ENCODE measurements at places on chromosomes 3 and 15. TPM values are rescaled to one million over a fixed set of nuclear protein-coding genes. Genes with fewer than 3 reads are reported as not detected.
A peak's percentile ranks its signal among the peaks of the same experiment; 100 is the strongest.

- no peaks in the 10 kb centered on the region for H3K36me3 ChIP-seq
- no peaks in the 10 kb centered on the region for H3K4me1 ChIP-seq
- H3K4me3 ChIP-seq = no peak overlapping the region
- H3K27me3 ChIP-seq = no peaks in the 10 kb centered on the region
- DNase-seq = no peak
Measured at GRCh38 chr3:142053835-142054234, 95.5 kb downstream of the TFDP2 start.

- H3K27me3 ChIP-seq = no peaks in the 10 kb centered on the region
- H3K4me1 ChIP-seq = no peaks in the 10 kb centered on the region
- no peaks in the 10 kb centered on the region for H3K36me3 ChIP-seq
- H3K27ac ChIP-seq = no peak overlapping the region
- H3K4me3 ChIP-seq = no peak overlapping the region
Measured at GRCh38 chr15:72284781-72285180, 12.4 kb upstream of the PARP6 start.

DNA sequence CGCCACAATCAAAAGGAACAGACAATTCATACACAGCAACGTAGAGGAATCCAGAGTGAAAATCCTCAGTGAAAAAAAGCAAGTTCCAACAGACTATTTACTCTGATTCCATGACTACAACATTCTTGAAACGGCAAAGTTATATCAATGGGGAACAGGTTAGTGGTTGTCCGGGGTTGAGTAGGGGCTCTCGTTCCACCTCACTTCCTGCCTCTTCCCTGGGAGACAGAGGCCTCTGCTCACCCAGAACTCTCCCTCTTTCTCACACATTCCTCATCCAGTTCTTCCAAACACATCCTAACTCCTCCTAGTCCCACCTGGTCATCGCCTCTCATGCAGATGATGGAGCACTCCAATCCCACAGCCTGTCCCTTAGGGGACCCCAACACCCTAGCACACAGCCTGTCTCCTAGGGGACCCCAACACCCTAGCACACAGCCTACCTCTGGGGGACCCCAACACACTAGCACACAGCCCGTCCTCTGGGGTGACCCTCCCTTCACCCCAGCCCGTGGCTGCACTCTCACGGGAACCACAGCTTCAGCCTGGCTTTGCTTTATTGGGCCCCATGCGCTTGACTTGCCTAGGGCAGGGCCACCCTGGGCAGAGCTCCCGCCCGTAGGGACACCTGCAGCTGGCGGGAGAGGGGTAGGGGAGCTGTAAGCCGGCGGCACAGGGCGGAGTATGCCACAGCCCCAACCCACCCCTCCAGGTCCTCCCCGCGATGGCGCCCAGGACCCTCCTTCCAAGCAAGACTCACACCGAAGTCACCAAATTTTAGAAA lies 5.2 kb downstream of the OCA2 start:
- DNase-seq = no peak
- no peaks in the 10 kb centered on the region for H3K27me3 ChIP-seq
- H3K36me3 ChIP-seq = no peaks in the 10 kb centered on the region
- H3K4me3 ChIP-seq = peak overlapping the region; percentile 60
- peak overlapping the region; percentile 96 for H3K27ac ChIP-seq

DNA sequence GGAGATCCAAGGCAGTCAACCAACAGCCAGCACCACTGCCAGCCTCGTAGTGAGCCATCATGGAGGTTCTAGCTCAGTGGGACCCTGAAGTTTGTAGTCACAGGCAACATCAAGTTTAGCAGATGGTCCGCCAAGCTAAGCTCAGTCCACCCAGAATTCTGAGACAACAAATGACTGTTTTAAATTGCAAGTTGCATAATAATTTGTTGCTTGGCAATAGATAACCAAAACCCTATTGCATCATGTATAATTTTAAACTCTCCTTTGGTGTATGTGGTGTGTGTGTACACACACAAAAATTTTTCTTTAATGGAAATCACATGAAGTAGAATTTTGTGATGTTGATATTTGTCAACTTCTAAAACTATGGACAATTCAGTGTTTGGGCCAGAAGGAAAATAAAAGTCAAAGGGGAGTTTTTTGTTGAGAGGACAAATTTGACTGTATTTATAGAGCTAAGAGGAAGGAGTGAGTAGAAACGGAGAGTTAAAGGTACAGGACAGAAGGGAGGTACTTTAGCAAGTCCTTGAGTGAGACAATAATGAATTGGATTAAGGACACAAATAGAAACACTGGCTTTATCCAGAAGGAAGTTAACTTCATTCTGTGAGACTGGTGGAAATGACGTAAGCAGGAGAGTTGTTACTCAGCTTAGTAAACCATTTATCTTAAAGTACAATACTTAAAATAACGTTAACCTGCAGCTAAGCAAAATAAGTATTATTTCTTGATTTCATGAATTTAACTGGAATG lies 83.6 kb downstream of the NCEH1 start:
- no peaks in the 10 kb centered on the region for H3K4me1 ChIP-seq
- no peak for DNase-seq
- H3K4me3 ChIP-seq = no peak overlapping the region
- H3K27me3 ChIP-seq = no peaks in the 10 kb centered on the region

DNA sequence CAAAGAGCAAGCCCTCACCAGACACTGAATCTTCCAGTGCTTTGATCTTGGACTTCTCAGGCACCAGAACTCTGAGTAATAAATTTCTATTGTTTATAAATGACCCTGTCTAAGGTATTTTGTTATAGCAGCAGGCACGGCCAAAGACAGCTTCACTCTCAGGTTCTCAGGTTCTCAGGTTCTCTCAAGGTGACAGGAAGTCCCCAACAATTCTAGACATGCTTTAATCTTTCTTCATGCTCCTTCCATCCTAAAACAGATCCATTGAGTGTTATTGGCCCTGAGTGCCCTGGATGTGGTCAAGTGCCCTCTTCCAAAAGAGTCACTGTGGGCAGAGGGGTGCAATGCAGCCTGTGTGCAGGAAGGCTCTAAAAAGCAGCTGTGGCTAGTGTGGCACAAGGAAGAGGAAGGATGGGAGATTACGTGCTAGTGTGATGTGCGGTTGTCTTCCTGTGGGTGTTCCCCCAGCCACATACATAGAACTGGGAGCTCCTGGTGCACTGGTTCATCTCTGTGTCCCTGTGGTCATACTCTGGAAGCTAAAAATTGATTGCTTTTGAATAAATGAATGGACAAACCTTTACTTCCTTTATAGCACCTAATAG lies 11.0 kb upstream of the RAB7A start:
- no peak overlapping the region for H3K4me3 ChIP-seq
- no peaks in the 10 kb centered on the region for H3K4me1 ChIP-seq
- no peaks in the 10 kb centered on the region for H3K27me3 ChIP-seq
- H3K36me3 ChIP-seq = no peaks in the 10 kb centered on the region

DNA sequence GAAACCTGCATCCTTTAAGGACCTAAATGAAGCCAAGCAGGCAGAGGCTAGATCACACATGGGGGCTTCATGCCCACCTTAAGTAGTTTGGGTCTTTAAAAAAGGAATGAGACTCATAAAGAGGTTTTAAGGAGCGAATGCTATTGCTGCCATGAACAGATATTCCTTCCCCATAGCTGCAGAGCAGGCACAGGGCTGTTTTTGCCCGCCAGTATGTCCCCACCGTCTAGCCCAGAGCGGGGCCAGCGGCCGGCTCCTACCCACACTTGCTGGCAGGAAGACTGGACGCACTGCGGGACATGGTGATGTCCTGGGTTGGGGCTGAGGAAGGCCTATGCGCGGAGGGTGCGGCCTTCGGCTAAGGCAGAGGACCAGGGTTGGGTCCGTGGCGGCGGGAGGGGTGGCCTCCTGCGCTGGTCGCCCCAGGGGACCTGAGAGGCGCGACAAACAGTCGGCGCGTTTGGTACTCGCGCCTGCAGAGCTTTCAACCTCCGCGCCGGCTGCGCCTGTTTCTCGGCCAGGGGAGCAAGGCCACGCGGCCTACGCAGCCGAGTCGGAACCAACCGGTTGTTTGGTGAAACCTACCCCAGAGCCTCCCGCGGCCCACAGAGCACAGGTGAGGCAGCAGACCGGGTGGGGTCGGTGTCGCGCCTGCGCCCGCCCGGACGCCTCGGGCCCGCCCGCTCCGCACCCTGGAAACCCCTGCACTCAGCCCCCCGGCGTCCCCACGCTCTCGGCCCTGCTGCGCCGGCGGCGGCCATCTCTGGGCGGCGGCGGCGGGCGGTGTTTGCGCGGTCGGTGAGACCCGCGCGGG lies at the start of gene FAIM:
Gene FAIM, plus strand, starts transcription at position 450 of the 814 bp plus-strand sequence. CDS start 10,956 bp downstream, outside the sequence.
- peak within 1 kb of the TSS; percentile 97 for H3K27ac ChIP-seq
- H3K27me3 ChIP-seq = no peaks in the 10 kb centered on the region
- peak within 1 kb of the TSS; percentile 81 for H3K4me3 ChIP-seq
- peaks cover 8% of the 10 kb centered on the region for H3K4me1 ChIP-seq
- no peaks in the 10 kb centered on the region for H3K36me3 ChIP-seq
- DNase-seq = no peak

- no peak overlapping the region for H3K27ac ChIP-seq
- DNase-seq = no peak
- peaks cover 31% of the 10 kb centered on the region for H3K36me3 ChIP-seq
- H3K27me3 ChIP-seq = no peaks in the 10 kb centered on the region
Measured at GRCh38 chr3:154228561-154229216, 95.6 kb downstream of the DHX36 start.

DNA sequence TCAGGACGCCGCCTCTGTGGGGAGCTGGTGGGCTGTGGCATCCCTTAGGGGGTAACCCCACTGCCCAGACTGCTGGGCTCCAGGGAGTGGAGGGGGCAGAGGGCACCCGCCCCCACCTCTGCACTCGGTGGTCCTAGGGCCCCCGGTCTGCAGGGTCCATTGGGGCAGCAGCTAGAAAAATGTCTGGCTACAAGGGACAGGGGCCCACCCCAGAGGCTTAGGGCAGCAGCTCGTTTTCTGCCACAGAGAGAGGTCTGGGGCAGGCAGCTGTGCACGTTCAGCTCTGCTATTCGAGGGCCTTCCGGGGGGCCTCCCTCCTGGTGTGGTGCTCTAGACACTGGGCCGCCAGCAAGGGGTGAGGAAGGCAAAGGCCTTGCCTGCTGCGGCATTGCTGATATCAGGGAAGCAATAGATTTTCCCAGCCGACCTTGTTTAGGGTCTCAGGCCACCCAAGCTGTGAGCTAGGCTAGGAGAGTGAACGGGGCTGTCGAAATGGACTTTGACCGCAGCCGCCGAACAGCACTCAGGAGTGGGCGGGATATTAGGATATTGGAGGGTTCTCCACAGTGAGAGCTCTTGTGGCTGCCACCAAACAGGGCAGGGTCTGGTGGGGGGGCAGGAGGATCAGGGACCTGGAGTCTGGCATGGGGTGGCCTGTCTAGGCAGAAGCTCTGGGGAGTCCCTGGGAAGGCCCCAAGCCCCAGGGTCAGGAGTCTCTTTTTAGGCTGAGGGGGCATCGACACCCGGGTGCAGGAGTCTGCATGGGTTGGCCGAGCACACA lies 61.4 kb upstream of the KLF13 start:
- no peaks in the 10 kb centered on the region for H3K36me3 ChIP-seq
- no peak overlapping the region for H3K27ac ChIP-seq
- DNase-seq = no peak
- H3K27me3 ChIP-seq = no peaks in the 10 kb centered on the region
- H3K4me3 ChIP-seq = no peak overlapping the region

GRCh38 chr3:50652709-50653108 lies 22.0 kb upstream of the DOCK3 start:
- H3K4me1 ChIP-seq = peaks cover 7% of the 10 kb centered on the region
- no peak for DNase-seq
- H3K27ac ChIP-seq = no peak overlapping the region
- no peak overlapping the region for H3K4me3 ChIP-seq

- no peak for DNase-seq
- no peaks in the 10 kb centered on the region for H3K27me3 ChIP-seq
- no peak overlapping the region for H3K4me3 ChIP-seq
Measured at GRCh38 chr3:18302517-18302916, 122.6 kb downstream of the SATB1 start.

DNA sequence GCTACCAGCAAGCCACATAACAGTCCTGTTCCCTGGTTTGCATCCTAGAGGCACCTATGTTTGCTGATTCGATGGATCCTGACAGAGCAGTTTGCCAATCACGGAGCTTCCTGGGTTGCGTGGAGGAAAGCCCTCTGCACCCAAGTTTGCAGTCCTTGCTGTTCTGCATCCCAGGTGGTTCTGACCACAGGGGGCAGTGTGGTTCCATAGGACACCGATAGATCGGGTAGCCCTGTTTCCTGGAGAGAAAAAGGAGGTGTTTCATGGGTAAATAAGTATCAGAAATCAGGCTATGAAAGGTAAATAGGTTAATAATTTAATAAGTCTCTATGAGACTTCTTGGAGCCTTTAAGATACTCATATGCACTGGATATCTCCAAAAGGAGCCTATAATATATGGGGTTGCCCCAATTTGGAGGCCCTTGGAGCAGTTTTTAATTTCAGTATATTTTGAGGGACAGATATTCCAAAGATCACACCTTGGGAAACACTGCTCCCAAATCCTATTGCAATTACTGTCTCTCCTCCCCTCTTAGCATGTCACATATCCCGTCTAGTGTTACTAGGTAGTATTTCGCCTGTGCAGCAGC lies 194.6 kb upstream of the TPM1 start:
- H3K27ac ChIP-seq = no peak overlapping the region
- H3K4me3 ChIP-seq = no peak overlapping the region
- H3K36me3 ChIP-seq = no peaks in the 10 kb centered on the region
- no peaks in the 10 kb centered on the region for H3K27me3 ChIP-seq
- no peaks in the 10 kb centered on the region for H3K4me1 ChIP-seq

DNA sequence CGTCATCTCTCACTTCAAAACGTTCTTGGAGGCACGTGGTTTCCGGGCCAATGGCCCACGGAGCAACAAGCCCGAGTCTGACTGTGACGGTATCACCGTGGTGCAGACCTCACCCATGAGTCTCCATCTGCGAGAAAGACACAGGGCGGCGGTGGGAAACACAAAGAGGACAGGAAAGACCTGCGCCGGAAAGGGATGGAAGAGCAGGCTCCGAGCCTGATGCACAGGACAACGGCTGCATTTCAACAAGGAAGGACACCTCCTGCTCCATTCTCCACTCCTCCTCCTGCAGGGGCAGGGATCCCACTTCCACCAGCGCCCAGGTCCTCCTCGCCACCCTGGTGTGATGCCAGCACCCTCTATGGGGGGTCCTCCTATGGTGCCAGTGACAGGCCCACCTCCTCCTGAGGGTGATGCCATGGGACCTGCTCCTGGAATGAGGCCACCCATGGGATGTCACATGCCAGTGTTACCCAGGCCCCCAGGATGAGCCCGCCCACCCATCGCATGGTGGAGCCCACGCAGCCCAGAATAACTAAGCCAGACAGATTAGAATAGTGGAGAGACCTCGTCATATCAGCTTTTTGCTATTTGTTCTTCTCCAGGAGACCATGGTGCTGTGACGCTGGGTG lies 73.0 kb upstream of the PCSK6 start:
- no peak overlapping the region for H3K4me3 ChIP-seq
- H3K27me3 ChIP-seq = no peaks in the 10 kb centered on the region
- DNase-seq = no peak

- H3K27ac ChIP-seq = no peak overlapping the region
- DNase-seq = no peak
- no peaks in the 10 kb centered on the region for H3K4me1 ChIP-seq
- H3K27me3 ChIP-seq = no peaks in the 10 kb centered on the region
- H3K4me3 ChIP-seq = no peak overlapping the region
Measured at GRCh38 chr3:38257583-38257982, 8.0 kb upstream of the SLC22A13 start.

Gene TF
- 62.8 TPM for total RNA-seq

Gene ZPLD1
- not detected for total RNA-seq

Gene GMNC
- total RNA-seq = not detected

Gene OR5K2
- total RNA-seq = not detected

Gene IMPG2
- total RNA-seq = 0.11 TPM

Gene ZNF385D
- 32.0 TPM for total RNA-seq
